ENCODE measurements at places on chromosomes 2 and 18.

DNA sequence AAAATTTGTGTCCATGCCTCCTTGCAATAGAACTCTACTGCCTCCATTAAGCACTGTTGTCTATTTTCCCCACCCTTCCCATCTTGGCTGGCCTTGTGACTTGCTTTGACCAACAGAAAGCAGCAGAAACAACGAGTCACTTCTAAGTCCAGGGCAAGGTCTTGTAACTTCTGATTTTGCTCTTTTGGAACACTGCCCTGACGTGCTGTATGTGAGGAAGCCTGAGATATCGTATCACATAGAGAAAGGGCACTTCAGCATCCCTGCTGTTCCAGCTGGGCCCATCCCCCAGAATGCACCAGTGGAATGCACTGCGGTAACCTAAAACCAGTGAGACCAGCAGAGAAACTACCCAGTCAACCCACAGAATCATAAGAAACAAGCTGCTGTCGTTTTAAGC, 28.1 kb downstream of the NCKAP1 start:
- DNase-seq = no peak

GRCh38 chr2:69164061-69164778, 151.2 kb downstream of the ANTXR1 start:
- DNase-seq = no peak

- no peak for DNase-seq
These were observed 28.5 kb downstream of the TMEM18 start for GRCh38 chr2:648476-649424.

- no peak for DNase-seq
These were observed 1.0 kb upstream of the GPR35 start for GRCh38 chr2:240624011-240624949.

- no peak for DNase-seq
These were observed 269.3 kb upstream of the MYT1L start for GRCh38 chr2:2600366-2600765.

DNA sequence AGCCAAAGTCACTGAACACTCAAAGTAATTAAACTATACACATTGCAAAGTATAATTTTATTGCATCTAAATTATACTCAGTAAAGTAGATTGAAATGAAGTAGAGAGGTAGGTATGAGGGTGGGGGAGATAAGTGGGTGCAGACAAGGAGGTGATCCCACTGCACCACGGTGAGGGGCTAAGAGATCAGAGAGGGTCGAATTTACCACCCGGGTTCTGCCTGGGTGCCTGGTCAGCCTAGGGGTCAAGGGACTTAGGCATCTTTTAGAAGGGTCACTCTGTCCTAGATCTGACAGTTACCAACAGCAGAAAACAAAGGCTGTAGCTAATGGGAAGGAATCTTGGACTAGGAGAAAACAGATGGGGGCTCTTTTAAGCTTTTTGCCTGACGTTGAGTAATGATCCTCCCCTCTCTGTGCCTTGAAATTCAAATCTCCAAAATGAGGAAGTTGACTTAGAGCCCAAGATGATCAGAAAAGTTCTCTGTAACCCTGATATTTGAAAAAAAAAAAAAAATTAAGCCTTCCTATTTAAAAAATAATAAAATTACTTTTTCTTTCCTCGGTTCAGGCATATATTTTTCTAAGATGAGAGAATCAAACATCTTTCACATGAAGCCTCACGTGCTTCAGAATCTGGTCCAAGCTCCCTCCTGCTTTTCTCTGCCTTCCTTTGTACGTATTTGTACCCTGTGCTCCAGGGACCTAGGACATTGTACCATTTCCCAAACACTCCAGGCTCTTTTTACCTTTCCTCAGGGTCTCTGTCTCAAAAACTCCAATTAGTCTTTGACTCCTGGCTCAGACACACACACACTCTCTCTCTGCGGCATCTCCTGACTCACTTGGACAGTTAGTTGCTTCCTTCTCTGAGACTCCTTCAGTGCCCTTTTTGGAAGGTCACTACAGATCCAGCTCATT, 353.9 kb downstream of the CYRIA start:
- no peak for DNase-seq

DNA sequence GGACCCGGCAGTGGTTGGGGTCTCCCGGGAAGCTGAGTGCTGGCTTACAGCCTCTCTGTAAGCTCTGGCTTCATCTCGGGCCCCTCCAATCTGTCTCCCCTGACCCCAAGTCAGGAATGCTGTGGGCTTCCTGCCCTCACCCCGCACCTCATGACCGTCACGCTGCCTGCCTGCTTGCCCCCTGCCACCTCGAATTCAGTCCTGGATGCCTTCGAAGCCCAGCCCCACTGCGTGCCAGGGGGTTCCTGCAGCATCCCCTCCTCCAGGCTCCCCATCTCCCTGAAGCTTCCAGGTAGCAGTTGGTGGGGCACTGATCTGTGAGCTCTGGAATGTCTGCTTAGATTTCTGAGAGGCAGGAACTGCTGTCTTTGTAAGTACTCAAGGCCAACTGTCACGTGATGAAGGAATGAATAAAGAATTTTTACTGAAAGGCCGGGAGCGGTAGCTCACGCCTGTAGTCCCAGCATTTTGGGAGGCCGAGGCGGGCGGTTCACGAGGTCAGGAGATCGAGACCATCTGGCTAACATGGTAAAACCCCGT, 6.5 kb downstream of the CLHC1 start:
- DNase-seq = no peak

DNA sequence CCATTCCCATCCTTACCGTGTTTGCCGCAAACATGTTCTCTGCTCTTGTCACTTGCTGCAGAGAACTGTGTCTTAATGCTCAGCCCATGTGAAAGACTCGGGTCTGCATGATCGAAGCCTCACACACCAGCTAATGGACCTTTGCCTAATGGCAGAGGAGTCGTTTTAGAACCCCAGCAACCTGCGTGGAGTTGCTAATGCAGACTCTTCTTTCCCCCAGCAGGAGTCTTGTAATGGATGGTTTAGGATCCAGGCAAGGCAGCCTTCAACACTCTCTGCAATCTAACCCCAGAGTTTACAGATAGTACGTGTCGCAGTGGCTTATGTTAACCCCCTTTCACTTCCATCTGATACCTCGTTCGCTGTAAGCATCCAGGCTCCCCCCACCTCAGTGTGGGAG, 316.4 kb downstream of the AGAP1 start:
- no peak for DNase-seq

- no peak for DNase-seq
These were observed 593.1 kb downstream of the TMX3 start for GRCh38 chr18:68121826-68122225.

DNA sequence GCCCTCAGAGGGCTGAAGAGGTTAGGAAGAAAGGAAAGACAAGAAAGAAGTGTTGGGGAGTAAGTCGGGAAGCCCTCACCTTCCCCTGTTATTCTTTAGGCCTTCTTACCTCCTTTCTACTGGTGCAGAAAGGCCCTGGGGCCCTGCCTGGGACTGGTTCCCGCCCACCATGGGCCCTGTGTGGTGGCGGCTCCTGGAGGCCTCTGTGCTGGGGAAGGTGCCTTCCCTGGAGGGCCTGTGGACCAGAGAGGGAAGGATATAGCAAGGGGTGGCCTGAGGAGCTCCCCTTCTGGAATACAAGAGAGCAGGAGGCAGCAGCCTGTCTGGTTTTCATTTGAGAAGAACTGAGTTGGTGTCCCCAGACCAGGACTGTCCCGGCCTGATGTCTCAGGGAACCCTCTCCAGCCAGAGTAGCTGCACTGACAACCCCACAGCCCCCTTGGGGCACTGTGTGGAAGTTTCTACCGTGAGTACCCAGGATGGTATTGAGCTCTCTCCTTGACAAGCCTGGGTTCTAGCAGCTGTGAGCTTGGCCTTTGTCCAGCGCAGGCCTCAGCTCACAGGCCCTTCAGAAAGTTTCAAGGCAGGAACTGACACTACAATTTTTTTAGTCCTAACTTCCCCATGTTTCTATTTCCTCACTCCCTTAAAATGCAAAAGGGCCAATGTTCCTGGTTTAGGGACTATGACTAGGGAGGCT, 47.1 kb downstream of the EFR3B start:
- no peak for DNase-seq

- no peak for DNase-seq
These were observed 35.8 kb downstream of the MFSD6 start for GRCh38 chr2:190443778-190444481.

Data from Panc1 (cell line).